ENCODE measurements at places on chromosomes 4 and X.

DNA sequence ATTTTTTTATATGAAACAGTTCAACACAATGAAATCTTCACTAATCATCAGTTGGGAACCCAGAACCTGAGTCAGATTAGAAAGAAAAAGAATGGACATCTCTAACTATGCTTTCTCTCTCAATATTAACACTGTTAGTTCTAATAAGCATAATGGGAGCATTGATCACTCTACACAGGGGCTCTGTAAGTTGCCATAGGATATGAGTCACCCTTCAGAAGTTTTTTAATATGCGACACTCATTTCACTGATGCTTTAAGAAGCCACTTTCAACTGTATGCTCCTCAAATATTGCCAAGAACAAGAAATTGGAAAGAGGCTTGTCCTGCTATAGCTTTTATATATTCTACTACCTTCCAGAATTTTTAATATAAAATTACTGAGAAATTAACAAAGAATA lies 187.0 kb downstream of the AASDH start:
- H3K4me3 ChIP-seq: no peak overlapping the region
- no peak for DNase-seq
- no peaks in the 10 kb centered on the region for H3K36me3 ChIP-seq
- H3K4me1 ChIP-seq: no peaks in the 10 kb centered on the region
- no peaks in the 10 kb centered on the region for H3K27me3 ChIP-seq

GRCh38 chr4:57320217-57320616 lies 210.0 kb upstream of the IGFBP7 start:
- H3K27ac ChIP-seq: no peak overlapping the region
- H3K4me3 ChIP-seq: no peak overlapping the region
- H3K27me3 ChIP-seq: no peaks in the 10 kb centered on the region
- no peak for DNase-seq
- no peaks in the 10 kb centered on the region for H3K36me3 ChIP-seq
- H3K4me1 ChIP-seq: no peaks in the 10 kb centered on the region

GRCh38 chrX:40908026-40908425 lies 172.7 kb upstream of the MED14 start:
- H3K36me3 ChIP-seq: peaks cover 11% of the 10 kb centered on the region
- no peaks in the 10 kb centered on the region for H3K4me1 ChIP-seq
- DNase-seq: no peak
- no peak overlapping the region for H3K4me3 ChIP-seq

- no peaks in the 10 kb centered on the region for H3K36me3 ChIP-seq
- no peak for DNase-seq
- H3K4me1 ChIP-seq: no peaks in the 10 kb centered on the region
- H3K27me3 ChIP-seq: no peaks in the 10 kb centered on the region
Observed at GRCh38 chr4:111689214-111689613, 456.0 kb upstream of the FAM241A start.

GRCh38 chr4:122728856-122729255 lies 3.6 kb upstream of the BBS12 start:
- no peaks in the 10 kb centered on the region for H3K27me3 ChIP-seq
- no peak for DNase-seq
- H3K4me3 ChIP-seq: no peak overlapping the region
- no peak overlapping the region for H3K27ac ChIP-seq

DNA sequence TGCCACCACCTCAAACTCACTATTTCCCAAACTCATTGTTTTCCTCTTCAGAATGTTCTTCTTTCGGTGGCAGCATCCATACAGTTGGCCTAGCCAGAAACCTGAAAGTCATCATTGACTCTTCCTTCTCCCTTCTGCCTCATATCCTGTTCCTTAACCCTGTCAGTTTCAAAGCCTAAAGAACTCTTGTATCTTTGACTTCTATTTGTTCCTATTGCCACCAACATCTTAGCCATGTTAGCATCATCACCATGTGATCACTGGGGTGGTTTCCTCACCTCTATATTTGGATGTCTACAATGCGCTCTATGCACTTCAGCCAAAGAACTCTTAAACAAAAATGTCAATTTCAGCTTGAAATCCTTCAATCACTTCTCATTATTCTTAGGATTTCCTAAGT lies 29.0 kb downstream of the DDX60L start:
- no peak for DNase-seq
- H3K4me3 ChIP-seq: no peak overlapping the region
- no peaks in the 10 kb centered on the region for H3K4me1 ChIP-seq
- no peak overlapping the region for H3K27ac ChIP-seq

DNA sequence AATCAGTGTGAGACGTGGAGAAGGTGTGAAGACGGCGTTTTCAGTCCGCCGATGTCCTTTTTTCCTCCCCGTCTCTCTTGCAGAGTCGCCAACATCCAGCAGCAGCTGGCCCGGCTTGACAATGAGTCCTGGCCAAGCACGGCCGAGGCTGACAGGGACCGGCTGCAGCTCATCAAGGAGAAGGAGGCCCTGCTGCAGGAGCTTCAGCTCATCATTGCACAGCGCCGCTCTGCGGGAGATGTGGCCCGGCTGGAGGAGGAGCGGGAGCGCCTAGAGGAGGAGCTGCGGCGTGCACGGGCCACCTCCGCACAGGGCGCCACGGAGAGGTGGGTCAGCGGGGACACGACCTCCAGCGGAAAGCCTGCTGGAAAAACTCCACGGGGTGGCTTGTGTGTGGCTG lies 47.1 kb upstream of the CLCN4 start:
- no peak for DNase-seq
- H3K4me3 ChIP-seq: no peak overlapping the region
- H3K27me3 ChIP-seq: no peaks in the 10 kb centered on the region

DNA sequence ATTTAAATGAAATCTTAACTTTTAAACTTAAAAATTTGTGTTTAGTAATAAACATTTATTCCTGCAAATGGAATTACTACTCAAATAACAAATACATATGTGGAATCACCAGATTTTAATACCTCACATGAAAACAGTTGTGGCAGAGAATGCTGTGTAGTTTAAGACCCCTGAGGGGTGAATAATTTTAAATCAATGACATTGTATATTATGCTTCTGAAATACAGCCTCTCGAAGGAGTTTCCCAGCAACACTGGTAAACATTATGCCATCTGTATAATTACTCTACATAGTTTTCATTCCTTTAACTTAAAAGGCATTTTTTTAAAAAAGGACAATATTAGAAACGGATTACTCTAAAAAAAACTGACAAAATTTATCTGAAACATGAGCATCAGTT lies 2313.3 kb downstream of the ARAP2 start:
- no peaks in the 10 kb centered on the region for H3K4me1 ChIP-seq
- H3K27me3 ChIP-seq: no peaks in the 10 kb centered on the region
- DNase-seq: no peak
- no peak overlapping the region for H3K4me3 ChIP-seq

DNA sequence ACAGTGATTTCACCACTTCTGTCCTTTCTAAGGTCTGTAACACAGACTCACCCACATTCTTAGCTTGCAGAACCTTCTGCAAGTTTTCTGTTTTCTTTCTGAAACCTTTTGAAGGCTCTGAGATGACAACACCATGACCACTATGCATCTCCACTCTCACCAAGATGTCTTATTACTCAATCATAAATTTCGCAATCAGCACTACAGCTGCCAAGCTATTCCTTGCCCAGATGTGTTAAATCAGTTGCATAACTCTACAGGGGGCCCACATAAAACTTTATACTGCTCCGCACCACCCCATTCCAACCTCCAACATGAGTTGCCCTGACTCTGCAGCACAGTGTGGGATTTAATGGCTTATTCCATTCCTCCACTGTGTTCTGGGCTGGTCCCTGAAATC lies 229.9 kb downstream of the COL25A1 start:
- no peaks in the 10 kb centered on the region for H3K4me1 ChIP-seq
- no peak for DNase-seq
- no peak overlapping the region for H3K27ac ChIP-seq
- H3K36me3 ChIP-seq: peaks cover 5% of the 10 kb centered on the region

GRCh38 chr4:86894455-86894854 lies 2.2 kb upstream of the C4orf36 start:
- no peak overlapping the region for H3K4me3 ChIP-seq
- H3K27me3 ChIP-seq: no peaks in the 10 kb centered on the region
- no peaks in the 10 kb centered on the region for H3K4me1 ChIP-seq
- DNase-seq: no peak
- H3K27ac ChIP-seq: no peak overlapping the region
- peaks cover 5% of the 10 kb centered on the region for H3K36me3 ChIP-seq

GRCh38 chrX:51608766-51609165 lies 9.9 kb downstream of the CENPVL3 start:
- no peaks in the 10 kb centered on the region for H3K27me3 ChIP-seq
- no peaks in the 10 kb centered on the region for H3K36me3 ChIP-seq
- no peak overlapping the region for H3K27ac ChIP-seq
- no peak overlapping the region for H3K4me3 ChIP-seq

GRCh38 chrX:109841257-109841656 lies 108.2 kb upstream of the ACSL4 start:
- no peak overlapping the region for H3K27ac ChIP-seq
- H3K27me3 ChIP-seq: no peaks in the 10 kb centered on the region
- DNase-seq: no peak
- no peaks in the 10 kb centered on the region for H3K4me1 ChIP-seq

- DNase-seq: no peak
- H3K27ac ChIP-seq: no peak overlapping the region
- no peaks in the 10 kb centered on the region for H3K4me1 ChIP-seq
Observed at GRCh38 chrX:130100180-130100579, 10.1 kb downstream of the ELF4 start.

- H3K36me3 ChIP-seq: peaks cover 3% of the 10 kb centered on the region
- no peaks in the 10 kb centered on the region for H3K27me3 ChIP-seq
- no peak overlapping the region for H3K4me3 ChIP-seq
Observed at GRCh38 chr4:26941951-26942350, 81.3 kb downstream of the STIM2 start.

GRCh38 chrX:149073479-149073878 lies 431.6 kb downstream of the IDS start:
- no peaks in the 10 kb centered on the region for H3K4me1 ChIP-seq
- H3K36me3 ChIP-seq: no peaks in the 10 kb centered on the region
- H3K4me3 ChIP-seq: no peak overlapping the region
- DNase-seq: no peak

DNA sequence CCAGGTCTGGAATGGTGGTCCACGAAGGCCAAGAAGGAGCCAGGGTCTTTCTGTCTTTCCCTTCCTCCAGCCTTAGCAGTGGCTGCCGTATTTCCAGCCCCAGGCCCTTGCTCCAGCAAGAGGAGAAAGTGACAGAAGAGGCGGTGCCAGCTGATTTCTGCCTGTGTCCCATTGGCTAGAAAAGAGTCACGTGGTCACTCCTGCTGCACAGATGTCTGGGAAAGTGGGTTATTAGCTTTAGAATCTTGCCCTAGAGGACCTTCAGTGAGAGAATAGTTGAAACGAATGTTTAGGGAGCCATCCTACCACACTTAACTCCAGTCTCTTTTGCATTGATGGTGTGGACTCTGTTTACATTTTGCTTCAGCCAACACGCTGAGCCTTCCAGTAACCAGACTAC lies 99.3 kb upstream of the BCOR start:
- H3K4me1 ChIP-seq: no peaks in the 10 kb centered on the region
- DNase-seq: no peak
- no peaks in the 10 kb centered on the region for H3K27me3 ChIP-seq
- H3K36me3 ChIP-seq: no peaks in the 10 kb centered on the region

- H3K4me1 ChIP-seq: no peaks in the 10 kb centered on the region
- no peaks in the 10 kb centered on the region for H3K36me3 ChIP-seq
- H3K4me3 ChIP-seq: no peak overlapping the region
- no peak for DNase-seq
- H3K27me3 ChIP-seq: no peaks in the 10 kb centered on the region
Observed at GRCh38 chr4:54945838-54946237, 179.6 kb downstream of the KDR start.

- DNase-seq: no peak
- no peaks in the 10 kb centered on the region for H3K4me1 ChIP-seq
- no peak overlapping the region for H3K27ac ChIP-seq
- no peaks in the 10 kb centered on the region for H3K27me3 ChIP-seq
- H3K36me3 ChIP-seq: no peaks in the 10 kb centered on the region
Observed at GRCh38 chr4:77790146-77790545, 29.0 kb downstream of the CNOT6L start.

- DNase-seq: no peak
- H3K27ac ChIP-seq: no peak overlapping the region
- H3K4me1 ChIP-seq: no peaks in the 10 kb centered on the region
Observed at GRCh38 chr4:78667325-78667724, 108.8 kb upstream of the BMP2K start.

GRCh38 chrX:47351706-47352105 lies 18.7 kb upstream of the ZNF157 start:
- H3K4me3 ChIP-seq: no peak overlapping the region
- DNase-seq: no peak
- no peak overlapping the region for H3K27ac ChIP-seq
- no peaks in the 10 kb centered on the region for H3K4me1 ChIP-seq

GRCh38 chrX:44705817-44706551 lies 137.8 kb upstream of the DUSP21 start:
- no peaks in the 10 kb centered on the region for H3K4me1 ChIP-seq
- DNase-seq: no peak

GRCh38 chrX:155065035-155065734 lies 5.8 kb downstream of the CMC4 start:
- no peak for DNase-seq
- H3K4me3 ChIP-seq: no peak overlapping the region
- peaks cover 1% of the 10 kb centered on the region for H3K36me3 ChIP-seq
- no peaks in the 10 kb centered on the region for H3K27me3 ChIP-seq
- no peak overlapping the region for H3K27ac ChIP-seq

DNA sequence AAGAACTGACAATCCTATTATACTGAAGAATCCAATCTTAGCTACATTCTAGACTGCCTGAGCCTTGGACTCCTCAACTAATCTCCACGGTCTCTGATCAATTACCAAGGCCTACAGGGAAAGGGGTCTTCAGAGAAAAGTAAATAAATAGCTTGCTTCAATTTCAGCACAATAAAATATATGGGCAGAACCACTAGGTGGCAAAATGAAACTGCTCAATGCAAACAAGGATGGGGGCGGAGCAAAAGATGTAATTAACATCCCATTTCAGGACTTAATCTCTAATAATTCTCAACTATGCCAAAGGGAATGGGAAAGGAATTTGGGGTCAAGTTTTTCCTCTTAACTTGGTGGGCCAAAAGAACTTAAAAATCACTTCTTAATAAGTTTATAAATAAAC lies 78.4 kb upstream of the MAP3K15 start:
- H3K36me3 ChIP-seq: peaks cover 12% of the 10 kb centered on the region
- H3K4me3 ChIP-seq: no peak overlapping the region
- no peaks in the 10 kb centered on the region for H3K4me1 ChIP-seq
- DNase-seq: no peak
- no peak overlapping the region for H3K27ac ChIP-seq

GRCh38 chrX:49106930-49107329 lies 16.6 kb downstream of the GPKOW start:
- no peak overlapping the region for H3K27ac ChIP-seq
- H3K4me3 ChIP-seq: no peak overlapping the region
- H3K27me3 ChIP-seq: no peaks in the 10 kb centered on the region
- no peaks in the 10 kb centered on the region for H3K4me1 ChIP-seq
- peak; percentile 35 for DNase-seq
- H3K36me3 ChIP-seq: peaks cover 17% of the 10 kb centered on the region
